ENCODE measurements at places on chromosomes 7 and 10. TPM values are rescaled to one million over a fixed set of nuclear protein-coding genes. Genes with fewer than 3 reads are reported as not detected.
A peak's percentile ranks its signal among the peaks of the same experiment; 100 is the strongest.

- DNase-seq, result no peak
Measured at GRCh38 chr7:71768450-71768849, 636.5 kb downstream of the GALNT17 start.

GRCh38 chr10:79320820-79321493 lies 26.3 kb upstream of the PPIF start:
- DNase-seq, result no peak

GRCh38 chr10:96317067-96317833 lies 13.0 kb downstream of the DNTT start:
- DNase-seq, result no peak

DNA sequence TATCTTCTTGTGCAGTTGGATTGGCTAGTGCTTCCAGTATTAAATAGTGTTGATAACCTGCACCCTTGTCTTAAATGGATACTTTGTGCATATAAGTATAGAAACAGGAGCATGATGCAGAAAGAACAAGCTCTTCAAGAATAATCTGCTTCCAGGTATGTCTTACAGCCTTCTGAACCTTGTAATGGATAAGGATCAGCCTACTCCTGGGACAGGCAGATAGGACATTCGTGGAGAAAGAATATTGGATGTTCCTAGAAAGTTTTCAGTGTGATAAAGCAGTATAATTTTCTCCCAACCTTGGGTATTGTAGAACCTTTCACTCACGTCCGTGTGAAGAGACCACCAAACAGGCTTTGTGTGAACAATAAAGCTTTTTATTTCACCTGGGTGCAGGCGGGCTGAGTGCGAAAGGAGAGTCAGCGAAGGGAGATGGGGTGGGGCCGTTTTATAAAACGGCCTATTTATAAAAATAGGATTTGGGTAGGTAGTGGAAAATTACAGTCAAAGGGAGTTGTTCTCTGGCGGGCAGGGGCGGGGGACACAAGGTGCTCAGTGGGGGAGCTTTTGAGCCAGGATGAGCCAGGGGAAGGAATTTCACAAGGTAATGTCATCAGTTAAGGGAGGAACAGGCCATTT lies 27.2 kb downstream of the C1GALT1 start:
- DNase-seq, result no peak

DNA sequence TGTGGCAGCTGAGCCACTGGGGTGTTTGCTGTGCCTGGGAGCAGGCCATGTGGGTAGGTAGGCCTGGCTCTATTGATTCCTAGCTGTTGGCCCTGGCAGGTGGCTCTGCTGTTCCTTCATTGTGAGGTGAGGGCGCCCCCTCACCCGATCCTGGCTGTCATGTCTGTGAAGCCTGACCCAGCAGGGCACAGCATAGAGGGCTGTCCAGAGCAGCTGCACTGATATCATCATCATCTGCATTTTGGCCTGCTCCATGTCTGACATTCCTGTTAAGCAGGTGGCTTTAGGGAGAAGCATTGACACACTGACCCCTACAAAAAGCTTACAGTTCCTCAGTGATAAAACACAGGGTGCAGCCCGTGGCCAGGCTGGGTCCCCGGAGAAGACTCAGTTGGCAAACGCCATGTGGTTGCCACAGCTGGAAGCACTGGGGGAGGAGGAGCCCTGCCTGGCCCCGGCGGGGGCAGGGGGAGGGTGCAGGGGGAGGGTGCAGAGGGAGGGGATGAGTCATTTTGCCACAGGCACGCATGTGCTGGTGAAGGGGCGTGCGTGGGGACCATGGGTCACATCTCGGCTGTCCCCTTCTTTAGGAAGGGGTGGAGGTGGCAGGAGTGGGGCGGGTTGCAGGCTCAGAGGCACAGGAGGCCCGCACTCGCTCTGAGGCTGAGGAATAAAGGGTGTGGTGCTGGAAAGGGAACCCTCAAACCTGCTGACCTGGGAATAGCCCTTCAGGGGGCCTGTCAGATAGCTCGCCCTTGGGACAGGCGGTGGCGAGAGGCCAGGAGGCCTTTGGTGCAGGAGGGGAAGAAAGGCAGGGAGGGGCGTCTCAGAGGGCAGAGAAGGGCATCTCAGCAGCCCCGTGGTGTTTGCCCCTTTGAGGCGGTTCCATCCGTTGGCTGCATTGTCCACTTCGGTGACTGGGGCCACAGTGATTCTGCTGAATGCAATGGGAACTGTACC lies 31.6 kb downstream of the IKZF1 start:
- DNase-seq, result peak; percentile 73

- no peak for DNase-seq
Measured at GRCh38 chr7:139726485-139726869, 51.3 kb downstream of the HIPK2 start.

Gene OGDHL
- not detected for total RNA-seq

Gene NOS3
- total RNA-seq, result 10.7 TPM

Gene COL13A1
- not detected for total RNA-seq

Gene TAS2R41
- 0.59 TPM for total RNA-seq

Gene NKX6-2
- total RNA-seq, result not detected

Gene FEZF1
- not detected for total RNA-seq
